T47D (cell line): ENCODE measurements at places on chromosomes 5 and 9.
A peak's percentile ranks its signal among the peaks of the same experiment; 100 is the strongest.

DNA sequence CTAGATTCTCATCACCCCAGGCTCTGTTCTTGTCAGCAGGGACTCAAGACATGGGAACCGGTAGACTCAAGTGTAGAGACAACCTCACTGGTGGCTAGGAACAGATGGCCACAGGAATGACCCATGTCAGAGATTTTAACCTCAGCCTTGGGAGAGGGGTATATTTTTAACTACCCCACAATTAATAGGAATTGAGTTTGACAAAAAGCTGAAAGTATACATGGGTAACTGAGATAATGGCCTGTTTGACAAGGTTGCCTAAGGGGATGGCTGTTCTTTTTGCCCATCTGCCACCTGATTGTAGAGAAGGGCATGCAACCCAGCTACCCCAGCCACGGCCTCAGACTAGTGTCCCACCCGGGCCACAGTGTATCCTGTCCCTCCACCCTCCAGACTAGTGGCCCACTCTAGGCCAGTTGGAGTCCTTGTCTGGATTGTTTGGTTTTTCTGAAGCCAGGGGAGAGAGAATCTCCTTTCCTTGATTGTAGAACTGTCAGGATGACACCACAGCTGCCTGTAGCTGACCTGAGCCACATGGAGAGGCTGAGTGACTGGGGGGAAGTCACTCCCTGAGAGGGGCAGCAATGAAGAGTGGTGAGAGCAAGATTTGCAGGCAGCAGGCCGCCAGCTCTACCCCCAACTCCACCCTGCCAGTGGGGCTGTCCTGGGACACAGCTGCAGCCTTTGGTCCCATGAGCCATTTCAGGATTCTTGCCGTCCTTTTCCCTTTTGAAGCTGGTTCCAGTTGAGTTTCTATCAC, 14.6 kb upstream of the ANGPTL2 start:
- no peak for DNase-seq

- no peak for DNase-seq
Measured at GRCh38 chr5:111995701-111996100, 238.7 kb upstream of the NREP start.

DNA sequence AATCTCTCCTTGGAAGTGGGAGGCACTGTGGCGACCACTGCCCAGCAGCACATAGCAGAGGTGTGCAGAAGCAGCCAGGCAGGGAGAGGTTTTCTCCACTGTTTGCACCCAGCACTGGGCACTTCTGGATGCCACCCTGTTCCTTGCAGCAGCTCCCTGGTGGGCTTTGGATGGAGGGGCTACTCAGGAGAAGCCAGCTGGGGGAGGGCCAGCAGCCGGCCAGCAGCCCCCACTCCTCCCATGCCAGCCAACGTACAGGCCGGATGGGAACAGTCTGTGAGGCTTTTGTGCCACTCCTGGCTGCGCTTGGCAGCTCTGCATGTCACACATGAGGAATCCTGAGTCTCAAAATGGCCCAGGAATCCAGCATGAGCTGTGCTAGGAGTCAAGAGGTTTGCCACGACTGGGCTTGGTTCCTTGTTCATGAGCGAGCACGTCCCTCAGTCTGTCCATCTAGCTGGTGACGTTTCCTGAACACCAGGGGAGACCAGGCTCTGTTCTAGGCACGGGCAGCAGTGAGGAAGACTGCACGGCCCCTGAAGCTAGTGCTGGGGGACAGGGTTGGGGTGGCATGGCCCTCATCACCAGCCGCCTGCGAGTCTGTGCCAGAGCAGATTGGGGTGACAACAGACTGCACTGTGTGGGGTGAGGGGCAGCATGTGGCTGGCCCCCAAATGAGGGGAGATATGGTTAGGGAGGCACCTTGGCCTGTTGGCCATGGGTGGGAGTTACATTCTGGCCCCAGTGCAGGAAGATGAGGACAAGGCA, 10.1 kb downstream of the PHF2 start:
- DNase-seq = no peak

GRCh38 chr9:77946969-77947620, 84.5 kb downstream of the GNAQ start:
- DNase-seq = no peak

- DNase-seq = peak; percentile 40
Measured at GRCh38 chr5:134174841-134175839, 1.6 kb downstream of the SKP1 start.
